ENCODE measurements at places on chromosomes 6 and 20.

- DNase-seq = no peak
Observed at GRCh38 chr20:34318609-34319443, 15.7 kb upstream of the AHCY start.

- no peak for DNase-seq
Observed at GRCh38 chr6:315226-315625, 22.9 kb downstream of the DUSP22 start.

GRCh38 chr6:28115799-28116198 lies 8.6 kb upstream of the ZSCAN16 start:
- DNase-seq = no peak

- DNase-seq = no peak
Observed at GRCh38 chr20:33507461-33507860, 17.6 kb downstream of the CBFA2T2 start.

DNA sequence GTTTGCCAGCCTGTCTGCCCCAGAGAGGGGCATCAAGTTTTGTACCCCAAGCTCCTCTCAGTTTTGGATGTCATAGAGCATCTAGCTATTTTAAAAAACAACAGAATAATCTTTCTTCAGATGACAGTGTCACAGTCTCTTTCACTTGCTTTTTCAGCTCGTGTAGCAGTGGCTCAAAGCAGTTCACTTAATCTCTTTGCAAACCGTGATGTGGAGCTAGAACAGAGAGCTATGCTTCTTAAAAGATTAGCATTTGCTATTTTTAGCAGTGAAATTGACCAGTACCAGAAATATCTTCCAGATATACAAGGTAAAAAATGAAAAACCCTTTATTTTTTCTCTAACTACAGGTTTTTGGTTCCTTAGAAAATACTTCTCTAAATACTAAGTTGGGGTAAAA lies 37.3 kb downstream of the PGM3 start:
- DNase-seq = no peak

- DNase-seq = no peak
Observed at GRCh38 chr6:45605971-45606370, 228.2 kb upstream of the SUPT3H start.

DNA sequence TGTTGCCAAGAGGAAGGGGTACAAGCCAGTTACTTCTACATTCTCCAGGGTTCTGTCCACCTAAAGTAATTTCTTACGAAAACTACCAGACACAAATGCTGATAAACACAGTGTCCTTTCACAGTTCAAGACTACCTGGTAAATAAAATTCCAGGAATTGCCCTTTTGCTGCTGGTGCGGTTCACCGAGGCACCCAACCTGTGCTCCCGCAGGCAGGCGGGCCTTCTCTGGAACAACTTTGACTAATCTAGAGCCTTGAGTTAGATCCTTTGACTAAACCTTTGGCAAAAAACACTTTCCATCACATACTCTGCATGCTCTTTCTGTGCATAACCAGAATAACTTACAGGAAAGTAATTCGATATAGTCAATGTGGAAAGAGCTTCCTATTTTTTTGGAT lies 107.0 kb downstream of the HUS1B start:
- DNase-seq = no peak

All from stimulated activated CD4-positive, alpha-beta T cell treated with anti-CD3 and anti-CD28 coated beads, Interleukin-1b, Interleukin-23, amount 100 ng/mL, for 4 hours (primary cell).